DMS53 (cell line): ENCODE measurements at places on chromosomes 1 and 21.
A peak's percentile ranks its signal among the peaks of the same experiment; 100 is the strongest.

GRCh38 chr1:201469645-201470074 lies 672 bp upstream of the PHLDA3 start:
- DNase-seq = no peak

GRCh38 chr1:57285992-57286391 lies 137.9 kb downstream of the DAB1 start:
- no peak for DNase-seq

GRCh38 chr1:43850591-43851233 lies 82.9 kb upstream of the ARTN start:
- no peak for DNase-seq

GRCh38 chr1:169630006-169630405 lies at the start of gene SELP:
Gene SELP (minus strand): TSS chr1:169630124. CDS start chr1:169630074, 50 bp downstream.
- no peak for DNase-seq

DNA sequence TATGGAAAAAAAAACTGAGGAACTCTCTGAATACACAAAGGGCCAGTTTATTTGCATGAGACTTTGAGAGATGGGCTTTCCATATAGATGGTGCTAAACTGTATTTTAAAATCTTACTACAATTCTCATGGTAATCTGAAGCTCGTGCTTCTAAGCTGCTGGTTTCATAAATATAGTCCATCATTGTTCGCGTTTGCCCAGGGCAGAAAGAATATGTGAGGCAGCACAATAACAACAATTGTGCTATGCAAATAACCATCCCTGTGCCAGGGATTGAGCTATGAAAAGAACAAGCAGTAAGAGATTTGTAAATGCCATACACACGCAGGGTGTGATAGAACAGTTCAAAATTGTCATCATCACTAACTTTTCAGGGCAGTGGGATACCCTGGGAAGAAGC lies 4.9 kb upstream of the EPS15 start:
- no peak for DNase-seq

DNA sequence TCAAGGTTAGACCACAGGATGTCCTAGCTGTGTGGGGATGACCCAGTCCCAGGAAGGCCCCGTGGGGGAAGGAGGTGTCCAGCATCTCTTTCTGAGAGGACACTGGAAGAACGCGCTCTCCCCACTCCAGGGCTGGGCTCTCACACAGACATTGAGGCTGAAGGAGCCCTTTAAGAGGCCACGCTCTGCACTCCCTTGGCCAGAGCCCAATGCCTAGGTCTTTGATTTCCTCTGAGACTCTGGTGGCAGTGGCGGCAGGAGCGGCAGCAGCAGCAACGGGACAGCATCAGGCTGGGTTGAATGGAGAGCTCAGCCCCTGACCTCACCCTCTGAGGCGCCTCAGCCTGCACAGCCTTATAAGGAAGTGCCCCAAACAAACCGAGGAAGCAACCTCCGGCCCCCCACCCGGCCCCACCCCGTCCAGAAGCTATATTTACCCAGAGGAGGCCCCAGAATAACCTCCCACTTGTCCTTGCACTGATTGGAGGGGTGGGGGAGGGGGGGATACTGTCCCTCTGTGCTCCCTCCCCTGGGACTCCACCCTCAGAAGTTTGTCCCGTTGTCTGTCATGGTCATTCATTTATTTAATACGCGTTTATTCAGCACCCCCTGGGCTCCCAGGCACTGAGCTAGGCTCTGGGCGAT lies 12.3 kb downstream of the NES start:
- peak; percentile 84 for DNase-seq

DNA sequence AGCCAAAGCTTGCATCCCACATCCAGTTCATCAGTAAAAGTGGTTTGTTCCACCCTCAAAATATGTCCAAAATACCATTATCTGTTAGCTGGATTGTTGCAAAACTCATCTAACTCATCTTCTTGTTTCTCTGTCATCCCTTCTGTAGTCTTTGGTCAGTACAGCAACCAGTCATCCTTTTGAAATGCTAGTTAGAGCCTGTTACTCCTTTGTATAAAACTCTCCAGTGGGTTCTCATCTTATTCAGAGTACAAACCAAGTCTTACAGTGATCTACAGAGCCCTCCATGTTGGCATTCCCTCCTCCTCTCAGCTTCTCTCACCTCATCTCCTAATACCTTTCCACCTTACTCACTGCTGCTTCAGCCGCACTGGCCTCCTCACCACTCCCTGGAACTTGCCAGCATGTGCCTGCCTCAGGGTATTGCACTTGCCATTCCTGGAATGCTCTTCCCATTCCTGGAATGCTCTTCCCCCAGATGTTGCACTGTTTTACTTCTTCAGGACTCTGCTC lies 70.6 kb downstream of the LAMC1 start:
- no peak for DNase-seq

DNA sequence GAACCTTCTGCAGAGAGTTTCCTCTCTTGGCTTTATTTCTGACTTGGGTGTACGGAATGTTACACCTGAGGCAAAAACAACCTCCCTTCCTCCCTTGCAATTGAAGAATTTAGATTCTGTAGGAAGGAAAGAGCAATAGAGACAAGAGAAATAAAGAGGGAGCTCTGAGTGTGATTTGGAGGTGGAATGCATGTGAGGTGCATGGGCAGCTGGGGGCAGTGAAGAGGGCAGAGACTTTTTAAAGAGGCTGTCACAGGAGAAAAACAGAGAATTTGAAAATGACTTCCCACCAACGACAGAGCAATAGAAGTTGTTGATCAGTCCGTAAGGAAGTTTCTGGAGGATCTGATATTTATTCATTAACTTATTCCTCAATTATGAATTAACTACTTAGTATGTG lies 172.0 kb upstream of the B3GALT2 start:
- no peak for DNase-seq
